Psoas muscle (tissue), 8 donors: ENCODE measurements at places on chromosomes 1 and 21. TPM values are rescaled to one million over a fixed set of nuclear protein-coding genes. Genes with fewer than 3 reads are reported as not detected.
A peak's percentile ranks its signal among the peaks of the same experiment; 100 is the strongest.

Gene DEPDC1
- total RNA-seq, result 0.26 TPM

GRCh38 chr1:74430342-74430934, 82.0 kb downstream of the LRRC53 start:
- no peak overlapping the region for H3K4me3 ChIP-seq
- no peaks in the 10 kb centered on the region for H3K27me3 ChIP-seq
- DNase-seq, result no peak

- DNase-seq, result no peak
- H3K4me1 ChIP-seq, result no peaks in the 10 kb centered on the region
- no peaks in the 10 kb centered on the region for H3K27me3 ChIP-seq
- H3K4me3 ChIP-seq, result no peak overlapping the region
- H3K36me3 ChIP-seq, result no peaks in the 10 kb centered on the region
These were observed 1009.3 kb upstream of the PRMT6 start for GRCh38 chr1:106047210-106047609.

GRCh38 chr1:11952455-11953109, 18.1 kb downstream of the PLOD1 start:
- no peaks in the 10 kb centered on the region for H3K4me1 ChIP-seq
- DNase-seq, result no peak
- H3K27ac ChIP-seq, result peak overlapping the region; percentile 68
- no peaks in the 10 kb centered on the region for H3K36me3 ChIP-seq
- H3K4me3 ChIP-seq, result no peak overlapping the region
- no peaks in the 10 kb centered on the region for H3K27me3 ChIP-seq

GRCh38 chr1:180234369-180235076, 4.5 kb downstream of the LHX4 start:
- H3K27me3 ChIP-seq, result peaks cover 53% of the 10 kb centered on the region
- DNase-seq, result no peak
- no peaks in the 10 kb centered on the region for H3K36me3 ChIP-seq
- H3K27ac ChIP-seq, result no peak overlapping the region

DNA sequence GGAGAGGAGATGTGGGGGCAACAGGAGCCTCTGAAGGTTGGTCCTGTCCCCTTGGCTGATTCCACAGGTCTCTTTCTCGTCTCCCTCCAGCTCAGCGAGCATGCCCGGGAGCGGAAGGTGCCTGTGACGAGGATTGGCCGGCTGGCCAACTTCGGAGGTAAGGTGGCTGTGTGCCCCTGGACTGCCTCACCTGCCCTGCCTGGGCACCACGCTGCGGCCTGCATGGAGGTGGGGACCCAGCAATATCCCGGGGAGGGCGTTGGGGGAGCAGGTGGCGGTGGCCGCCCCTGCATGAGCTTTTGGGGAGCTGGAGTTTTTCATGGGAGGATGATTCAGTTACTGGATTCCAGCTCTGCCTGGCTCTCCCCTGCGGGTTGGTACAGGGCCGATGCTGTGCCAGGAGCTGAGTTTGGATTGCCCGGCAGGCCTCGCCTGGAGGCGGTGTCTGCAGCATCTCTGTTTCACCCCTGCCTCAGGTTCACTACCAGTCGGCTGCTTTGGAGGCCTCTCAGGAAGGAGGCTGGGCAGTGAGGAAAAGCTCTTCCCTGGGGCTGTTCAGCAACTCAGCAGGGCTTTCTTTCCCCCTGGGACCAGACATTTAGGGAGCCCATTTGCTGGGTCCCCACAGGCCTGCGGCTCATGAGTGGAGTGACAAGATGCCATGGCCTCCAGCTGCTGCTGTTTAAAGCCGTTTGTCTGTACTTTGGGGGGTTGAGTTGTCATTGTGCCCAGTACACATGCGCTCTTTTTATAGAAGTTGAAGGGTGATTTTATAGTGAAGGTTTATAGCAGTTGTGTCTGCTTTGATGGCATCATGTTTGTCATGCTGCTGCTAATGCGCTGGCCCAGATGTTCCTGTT, 25.7 kb downstream of the COQ8A start:
- peaks cover 88% of the 10 kb centered on the region for H3K4me1 ChIP-seq
- no peaks in the 10 kb centered on the region for H3K27me3 ChIP-seq
- H3K4me3 ChIP-seq, result no peak overlapping the region
- peak overlapping the region; percentile 95 for H3K27ac ChIP-seq
- H3K36me3 ChIP-seq, result peaks cover 67% of the 10 kb centered on the region
